Kidney glomerular epithelial cell (primary cell): ENCODE measurements at places on chromosomes 5 and 9.

DNA sequence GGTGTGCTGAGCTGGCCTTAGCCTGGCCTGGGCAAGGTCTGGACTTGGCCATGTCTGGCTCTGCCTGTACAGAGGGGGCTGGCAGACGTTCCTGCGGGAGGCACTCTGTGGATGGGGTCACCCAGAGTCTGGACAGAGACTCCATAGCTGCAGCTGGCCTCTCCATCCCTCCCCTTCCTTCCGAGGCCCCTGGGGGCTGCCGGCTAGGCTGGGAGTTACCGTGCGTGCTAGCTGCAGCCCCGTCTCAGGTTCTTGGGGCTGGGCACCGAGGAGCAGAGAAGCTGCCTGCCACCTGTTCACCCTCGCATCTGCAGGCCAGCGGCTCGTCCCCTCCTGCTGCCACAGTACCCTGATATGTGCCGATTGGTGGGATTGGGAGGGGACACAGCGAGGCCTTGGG is 63.4 kb downstream of the RXRA start:
- DNase-seq = no peak

GRCh38 chr9:14240537-14240936 is 73.4 kb downstream of the NFIB start:
- DNase-seq = no peak

- DNase-seq = no peak
Observed at GRCh38 chr5:56492812-56493211, 259.7 kb upstream of the ANKRD55 start.

- no peak for DNase-seq
Observed at GRCh38 chr5:59790376-59790775, 103.2 kb downstream of the PDE4D start.

- DNase-seq = no peak
Observed at GRCh38 chr5:127961763-127962145, 121.8 kb upstream of the SLC12A2 start.

GRCh38 chr5:154620411-154620810 is 134.8 kb upstream of the LARP1 start:
- DNase-seq = no peak

- no peak for DNase-seq
Observed at GRCh38 chr5:7884491-7885267, 15.7 kb downstream of the MTRR start.

DNA sequence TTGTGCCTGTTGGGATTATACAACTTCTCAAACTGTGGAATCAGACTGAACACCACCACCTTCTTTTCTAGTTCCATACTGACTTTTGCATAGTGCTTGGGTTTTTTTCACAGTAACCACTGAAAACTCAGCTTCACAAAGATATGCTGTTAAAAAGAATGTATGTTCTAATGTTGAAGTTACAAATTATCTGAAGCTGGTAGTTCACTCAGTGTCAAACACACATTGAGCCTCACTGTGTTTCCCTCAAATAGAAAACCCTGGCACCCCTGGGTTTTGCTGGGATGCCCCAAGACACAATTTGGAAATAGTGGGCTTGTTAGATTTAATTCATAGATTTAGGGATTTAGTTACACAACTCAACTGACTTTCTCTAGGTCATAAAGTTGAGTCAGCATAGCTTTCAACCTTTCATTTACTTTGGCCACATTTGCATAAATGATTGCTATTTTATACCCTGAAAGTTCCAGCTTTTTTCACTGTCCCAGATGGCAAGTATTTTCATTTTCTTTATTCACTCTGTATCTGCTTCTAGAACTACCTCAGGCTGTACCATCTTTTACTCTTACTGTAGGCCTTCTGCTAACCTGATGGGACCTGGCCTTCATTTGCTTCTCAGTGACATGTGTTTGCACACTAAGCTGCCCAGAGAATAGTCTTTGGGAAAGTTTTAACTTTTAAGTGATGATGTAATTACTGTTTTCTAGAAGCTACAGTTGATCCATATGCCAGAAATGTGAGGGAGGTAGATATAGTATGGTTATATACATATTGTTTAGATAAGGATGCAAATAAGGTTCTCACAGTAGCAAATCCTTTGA is 115.1 kb downstream of the CDC42SE2 start:
- peak; percentile 15 for DNase-seq

DNA sequence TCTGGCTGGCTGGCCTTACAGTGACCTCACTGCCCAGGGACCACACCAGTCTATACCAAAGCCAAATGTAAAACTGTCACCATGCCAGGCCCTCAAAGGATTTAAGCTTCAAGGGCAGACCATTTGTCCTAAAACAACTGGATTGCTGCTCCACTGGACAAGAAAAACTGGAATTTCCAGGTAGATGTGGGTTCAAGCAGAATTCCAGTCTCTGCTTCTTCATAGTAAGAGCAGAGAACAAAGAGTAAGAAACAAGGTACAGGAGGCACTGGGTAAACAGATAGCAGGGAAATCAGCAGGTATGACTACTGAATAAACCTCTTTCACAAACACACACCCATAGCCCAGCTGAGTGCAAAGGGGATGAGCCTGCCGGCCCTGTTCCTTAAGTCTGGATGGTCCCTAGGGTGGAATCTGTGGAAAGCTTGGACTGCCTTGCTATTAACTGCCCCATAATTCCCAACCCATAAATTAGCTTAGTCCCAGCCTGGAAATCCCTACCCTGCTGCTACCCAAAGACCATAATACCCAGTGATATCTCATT is 5.5 kb downstream of the B4GALT1 start:
- DNase-seq = no peak
